ENCODE measurements at places on chromosomes 6 and 20.

DNA sequence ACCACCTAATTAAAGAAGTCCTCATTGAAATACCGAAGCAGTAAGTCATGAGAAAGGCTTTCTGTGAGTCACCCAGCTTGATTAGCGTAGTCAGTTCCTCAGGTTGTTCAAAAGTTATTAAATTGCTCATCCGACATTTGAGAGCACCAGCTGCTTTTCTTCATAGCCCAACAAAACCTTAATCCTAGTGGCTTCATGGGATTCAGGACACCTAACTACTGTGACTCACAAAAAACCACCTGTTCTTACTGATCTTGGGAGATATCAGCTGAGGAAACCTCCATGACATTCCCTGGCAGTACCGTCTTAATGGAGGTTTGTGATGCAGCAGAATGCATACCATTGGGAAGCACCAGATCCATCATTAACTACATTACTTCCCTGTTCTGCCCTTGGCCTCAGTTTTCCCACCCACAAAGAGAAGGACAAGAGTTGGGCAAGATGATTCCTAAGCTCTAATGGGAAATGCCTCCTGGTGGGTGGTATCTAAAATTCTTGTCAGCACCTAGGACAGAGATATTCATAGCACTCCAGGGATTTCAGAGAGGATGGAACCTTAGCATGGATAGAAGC lies 103.8 kb downstream of the KHDC1L start:
- DNase-seq = no peak

- DNase-seq = no peak
Observed at GRCh38 chr20:2521369-2522305, 12.9 kb upstream of the ZNF343 start.

GRCh38 chr6:35253249-35253648 lies 6.3 kb upstream of the ZNF76 start:
- DNase-seq = no peak

- no peak for DNase-seq
Observed at GRCh38 chr6:33082702-33083101, 6.9 kb downstream of the HLA-DPB1 start.

DNA sequence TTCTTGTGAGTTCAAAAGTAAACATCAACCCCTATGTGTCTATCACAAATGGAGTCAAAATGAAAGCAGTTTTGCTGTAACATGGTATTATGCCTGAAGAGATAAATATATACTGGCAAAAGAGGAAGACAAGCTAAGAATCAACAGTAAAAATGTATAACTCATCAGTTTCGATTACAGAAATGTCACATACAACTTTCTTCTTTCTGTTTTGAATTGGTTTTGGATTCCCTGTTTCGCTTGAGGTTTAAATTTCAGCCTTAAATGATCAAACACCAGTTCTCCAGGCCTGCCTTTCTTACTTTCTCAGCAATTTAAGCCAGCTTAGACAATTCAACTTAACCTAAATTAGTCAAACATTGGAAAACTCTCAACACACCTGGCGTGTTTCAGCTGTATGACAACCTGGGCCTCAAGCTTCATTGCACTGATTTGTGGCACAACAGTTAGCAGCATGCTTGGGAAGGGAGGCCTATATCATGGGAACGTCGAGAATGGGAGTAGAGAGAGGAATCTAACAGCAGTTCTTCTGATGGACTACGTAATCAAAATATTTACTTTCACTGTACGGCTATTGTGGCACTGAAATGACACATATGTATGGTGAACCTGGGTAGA lies 51.9 kb upstream of the MARCKS start:
- DNase-seq = no peak

DNA sequence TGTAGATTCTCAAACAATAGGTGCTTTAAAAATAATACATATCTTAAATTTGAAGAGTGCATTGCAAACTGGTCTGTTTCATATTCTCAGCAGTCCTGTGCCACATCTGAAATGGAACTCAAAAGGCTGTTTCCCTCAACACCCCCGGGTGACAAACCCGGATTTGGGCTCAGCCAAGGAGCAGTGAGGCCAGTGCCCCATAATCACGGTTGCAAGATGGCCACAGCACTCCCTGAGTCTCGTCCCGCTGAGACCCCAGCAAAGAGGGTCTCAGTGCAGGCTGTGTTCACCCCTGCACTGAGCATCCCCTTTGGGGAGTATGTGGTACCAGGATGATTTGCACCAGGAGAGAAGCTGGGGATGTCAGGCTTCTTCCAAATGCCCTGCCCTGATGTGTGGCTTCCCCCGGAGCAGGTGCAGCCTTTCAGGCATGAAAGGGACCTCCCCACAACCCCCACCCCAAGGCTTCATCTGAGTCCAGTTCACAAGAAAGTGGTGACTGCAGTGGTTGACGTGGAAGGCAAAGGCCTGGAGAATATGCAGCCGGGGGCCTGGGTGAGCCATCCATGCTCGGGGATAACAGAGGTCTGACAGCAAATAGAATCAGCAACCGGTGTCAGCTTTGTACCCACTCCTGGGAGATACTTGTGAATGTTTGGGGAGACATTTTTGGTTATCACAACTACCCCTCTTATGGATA lies 202.9 kb downstream of the SYNDIG1 start:
- no peak for DNase-seq

All from right kidney (tissue), 9 donors.